DMS53 (cell line): ENCODE measurements at places on chromosomes 2 and 18.

DNA sequence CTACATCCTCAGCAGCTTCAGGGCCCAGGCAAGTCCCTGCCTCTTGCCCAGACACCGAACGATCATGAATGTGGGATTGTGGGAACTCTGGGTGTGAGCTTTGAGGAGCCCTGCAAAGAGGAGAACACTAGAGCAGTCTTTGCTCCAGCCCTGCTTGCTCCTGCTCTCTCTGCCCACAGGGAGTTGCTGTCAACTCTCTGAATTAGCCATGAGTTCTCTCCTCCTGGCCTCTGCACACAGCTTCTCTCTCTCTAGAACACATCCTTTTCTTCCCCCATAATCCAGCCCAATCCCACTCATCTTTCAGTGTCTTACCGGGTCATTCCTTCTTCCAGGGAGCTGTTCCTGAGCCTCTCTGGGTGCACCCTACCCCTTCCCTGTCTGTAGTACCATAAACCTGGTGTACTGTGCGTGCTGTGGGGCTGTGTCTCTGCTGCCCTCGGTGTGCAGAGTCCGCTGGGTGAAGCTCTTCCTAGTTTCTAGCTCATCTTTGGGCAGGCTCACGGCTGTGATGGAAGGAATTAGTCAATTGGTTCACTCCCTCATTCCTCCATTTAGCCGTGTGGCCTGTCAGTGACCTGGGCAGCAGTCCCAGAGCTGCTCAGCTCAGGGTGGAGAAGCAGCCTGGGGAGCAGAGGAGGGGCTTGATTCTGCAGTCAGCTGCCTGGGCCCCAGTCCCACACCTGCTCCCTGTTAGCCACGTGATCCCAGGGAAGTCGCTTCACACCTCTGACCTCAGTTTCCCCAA is 132.9 kb upstream of the HDAC4 start:
- no peak for DNase-seq

- no peak for DNase-seq
Observed at GRCh38 chr2:58484221-58484620, 243.1 kb upstream of the FANCL start.

DNA sequence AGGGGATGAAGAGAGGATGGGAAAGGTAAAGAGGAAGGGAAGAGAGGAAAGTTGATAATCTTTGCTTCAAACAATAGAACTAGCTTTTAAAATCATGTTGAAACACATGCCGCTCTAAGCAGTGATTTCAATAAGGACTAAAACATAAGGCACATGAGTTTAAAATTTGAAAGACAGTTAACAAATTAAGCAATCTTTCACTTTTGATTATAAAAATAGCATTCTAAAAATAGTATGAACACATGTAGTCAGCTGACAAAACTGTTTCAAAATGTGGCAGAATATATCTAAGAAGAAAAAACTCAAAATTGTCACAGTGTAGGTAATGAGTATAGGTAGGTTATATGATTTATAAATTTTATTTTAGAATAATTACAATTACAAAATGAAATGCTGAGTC is 25.3 kb downstream of the PSME4 start:
- no peak for DNase-seq

GRCh38 chr2:17763641-17764333 is 9.8 kb downstream of the GEN1 start:
- DNase-seq, result no peak

GRCh38 chr2:133092571-133092970 is 422.6 kb upstream of the LYPD1 start:
- DNase-seq, result no peak

DNA sequence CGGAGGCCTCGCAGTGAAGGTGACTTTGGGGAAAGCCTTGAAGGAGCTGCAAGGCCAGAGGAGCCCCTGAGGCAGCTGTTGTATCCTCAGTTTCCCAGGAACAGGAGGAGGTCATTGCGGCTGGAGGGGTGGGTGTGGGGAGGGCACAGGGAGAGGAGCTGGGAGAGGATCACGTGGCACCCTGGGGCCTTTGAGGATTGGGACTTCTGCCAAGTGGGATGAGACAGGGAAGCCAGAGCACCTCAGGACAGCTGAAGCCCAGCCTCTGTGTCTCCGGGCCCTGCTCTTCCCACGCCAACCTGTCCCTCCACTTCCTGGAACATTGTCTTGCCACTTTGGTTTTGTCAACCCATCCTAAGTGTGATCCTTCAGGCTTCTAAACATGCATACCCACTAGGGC is 19.4 kb upstream of the RRM2 start:
- no peak for DNase-seq

- peak; percentile 56 for DNase-seq
Observed at GRCh38 chr2:240999873-241000541, 1.6 kb downstream of the SNED1 start.

DNA sequence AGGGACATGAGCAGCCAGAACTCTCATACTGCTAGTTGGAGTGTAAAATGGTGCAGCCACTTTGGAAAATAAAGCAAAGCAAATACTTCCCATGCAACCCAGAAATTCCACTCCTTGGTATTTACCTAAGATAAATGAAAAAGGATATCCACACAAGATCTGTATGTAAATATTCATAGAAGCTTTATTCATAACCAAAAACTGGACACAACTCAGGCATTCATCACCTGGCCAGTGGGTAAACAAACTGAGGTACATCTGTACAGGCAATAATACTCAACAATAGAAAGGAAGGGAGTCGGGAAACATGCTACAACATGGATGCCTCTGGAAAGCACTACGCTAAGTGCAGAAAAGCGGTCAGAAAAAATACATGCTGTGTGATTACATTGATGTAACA is 2.5 kb upstream of the LOXHD1 start:
- no peak for DNase-seq

DNA sequence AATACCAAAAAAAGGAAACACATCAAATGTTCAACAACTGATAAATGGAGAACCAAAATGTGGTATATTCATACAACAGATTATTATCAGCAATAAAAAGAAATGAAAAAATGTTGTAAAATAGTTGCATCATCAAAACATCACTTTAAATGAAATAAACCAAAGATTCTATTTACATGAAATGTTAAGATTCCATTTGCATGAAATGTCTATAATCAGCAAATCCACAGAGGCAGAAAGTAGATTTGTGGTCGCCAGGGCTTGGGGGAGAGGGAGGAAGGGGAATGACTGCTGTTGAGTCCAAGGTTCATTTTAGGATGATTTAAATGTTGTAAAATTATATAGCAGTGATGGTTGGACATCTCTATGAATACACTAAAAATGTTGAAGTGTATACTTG is 181.9 kb downstream of the RTP5 start:
- no peak for DNase-seq
